ENCODE measurements at places on chromosomes 11 and 22.

GRCh38 chr22:48346311-48346710 lies 1481.4 kb downstream of the BRD1 start:
- H3K4me1 ChIP-seq, result no peaks in the 10 kb centered on the region
- no peak overlapping the region for H3K27ac ChIP-seq
- H3K27me3 ChIP-seq, result no peaks in the 10 kb centered on the region
- H3K36me3 ChIP-seq, result no peaks in the 10 kb centered on the region

GRCh38 chr11:34650528-34650927 lies 29.6 kb downstream of the EHF start:
- no peaks in the 10 kb centered on the region for H3K36me3 ChIP-seq
- no peaks in the 10 kb centered on the region for H3K27me3 ChIP-seq
- H3K4me1 ChIP-seq, result peaks cover 24% of the 10 kb centered on the region
- no peak overlapping the region for H3K4me3 ChIP-seq
- DNase-seq, result no peak
- H3K27ac ChIP-seq, result peak overlapping the region; percentile 57

GRCh38 chr11:133078591-133079404 lies 453.5 kb downstream of the OPCML start:
- DNase-seq, result no peak
- H3K4me1 ChIP-seq, result no peaks in the 10 kb centered on the region
- H3K36me3 ChIP-seq, result no peaks in the 10 kb centered on the region
- peaks cover 23% of the 10 kb centered on the region for H3K27me3 ChIP-seq

DNA sequence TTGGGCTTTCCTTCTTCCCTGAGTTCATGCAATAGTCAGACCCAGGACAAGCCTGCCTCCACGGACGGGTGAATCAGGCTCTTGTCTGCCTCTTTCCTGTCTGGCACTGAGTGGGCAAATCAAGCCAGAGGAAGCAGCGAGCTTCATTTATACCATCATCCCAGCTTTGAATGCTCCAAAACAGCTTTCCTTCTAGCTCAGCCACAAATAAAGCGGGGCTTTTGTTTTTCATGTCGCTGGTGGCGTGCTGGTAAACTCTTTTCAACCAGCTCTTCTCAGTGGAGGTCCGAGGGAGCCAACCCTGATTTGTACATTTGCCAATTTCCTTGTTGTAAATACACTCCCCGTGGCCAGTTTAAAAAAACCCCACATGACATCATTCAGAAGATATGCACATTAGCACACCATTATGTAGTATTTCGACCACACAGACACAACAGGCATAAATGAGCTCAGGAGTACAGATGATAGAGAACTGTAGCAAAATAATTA lies 8.6 kb downstream of the C11orf91 start:
- H3K27ac ChIP-seq, result peak overlapping the region; percentile 94
- H3K27me3 ChIP-seq, result no peaks in the 10 kb centered on the region
- no peaks in the 10 kb centered on the region for H3K36me3 ChIP-seq
- peak; percentile 95 for DNase-seq
- H3K4me1 ChIP-seq, result peaks cover 87% of the 10 kb centered on the region
- H3K4me3 ChIP-seq, result peak overlapping the region; percentile 21

- DNase-seq, result no peak
- H3K36me3 ChIP-seq, result no peaks in the 10 kb centered on the region
- peaks cover 36% of the 10 kb centered on the region for H3K4me1 ChIP-seq
- H3K27ac ChIP-seq, result no peak overlapping the region
- H3K4me3 ChIP-seq, result no peak overlapping the region
These were observed 1.7 kb downstream of the IL17REL start for GRCh38 chr22:50010676-50011446.

DNA sequence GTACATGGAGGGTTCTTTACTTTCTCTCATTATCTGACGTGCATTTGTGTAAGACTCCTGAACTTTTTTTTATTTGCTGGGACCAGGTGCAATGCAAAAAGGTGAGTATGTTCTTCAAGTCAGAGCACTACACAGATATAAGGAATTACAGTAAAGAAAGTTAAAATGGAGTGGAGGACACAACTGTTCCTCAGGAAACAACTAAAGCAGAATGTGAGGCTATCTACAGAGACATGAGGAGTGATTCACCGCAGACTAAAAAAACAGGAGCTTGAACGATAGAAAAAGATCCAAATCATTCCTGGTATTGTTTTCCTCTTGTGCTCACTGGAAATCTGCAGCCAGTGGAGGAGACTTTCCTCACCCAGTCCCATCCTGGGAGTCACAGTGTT lies 106.2 kb downstream of the ABTB2 start:
- peak overlapping the region; percentile 54 for H3K27ac ChIP-seq
- no peaks in the 10 kb centered on the region for H3K27me3 ChIP-seq
- no peaks in the 10 kb centered on the region for H3K36me3 ChIP-seq
- no peak for DNase-seq
- peaks cover 67% of the 10 kb centered on the region for H3K4me1 ChIP-seq
- H3K4me3 ChIP-seq, result peak overlapping the region; percentile 16

DNA sequence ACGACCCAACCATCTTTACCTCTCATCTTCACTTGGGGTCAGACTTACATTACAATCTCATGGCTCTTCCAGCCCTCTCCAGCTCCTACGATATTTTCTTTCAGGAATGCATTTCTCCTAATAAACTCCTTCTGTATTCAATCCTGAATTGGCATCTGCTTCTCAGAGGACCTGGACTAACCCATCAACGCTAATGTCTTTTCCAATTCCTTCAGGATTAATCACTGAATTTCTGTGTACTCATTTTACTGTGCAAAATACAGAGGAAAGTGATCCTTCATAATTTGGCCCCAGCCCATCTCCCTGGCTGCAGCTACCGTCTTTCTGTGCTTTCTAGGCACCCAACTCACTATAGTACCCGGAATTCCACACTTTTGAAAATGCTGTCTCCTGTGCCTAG lies 239.2 kb downstream of the METTL15 start:
- H3K36me3 ChIP-seq, result no peaks in the 10 kb centered on the region
- no peaks in the 10 kb centered on the region for H3K4me1 ChIP-seq
- H3K27ac ChIP-seq, result no peak overlapping the region
- no peak for DNase-seq
- H3K4me3 ChIP-seq, result no peak overlapping the region

- no peaks in the 10 kb centered on the region for H3K36me3 ChIP-seq
- H3K4me3 ChIP-seq, result no peak overlapping the region
- no peak for DNase-seq
- no peaks in the 10 kb centered on the region for H3K27me3 ChIP-seq
- no peaks in the 10 kb centered on the region for H3K4me1 ChIP-seq
These were observed 12.6 kb upstream of the UCP2 start for GRCh38 chr11:73995247-73995646.

Data from Panc1 (cell line).